Fibroblast of skin of left quadriceps (primary cell): ENCODE measurements at places on chromosomes 7 and 10.

DNA sequence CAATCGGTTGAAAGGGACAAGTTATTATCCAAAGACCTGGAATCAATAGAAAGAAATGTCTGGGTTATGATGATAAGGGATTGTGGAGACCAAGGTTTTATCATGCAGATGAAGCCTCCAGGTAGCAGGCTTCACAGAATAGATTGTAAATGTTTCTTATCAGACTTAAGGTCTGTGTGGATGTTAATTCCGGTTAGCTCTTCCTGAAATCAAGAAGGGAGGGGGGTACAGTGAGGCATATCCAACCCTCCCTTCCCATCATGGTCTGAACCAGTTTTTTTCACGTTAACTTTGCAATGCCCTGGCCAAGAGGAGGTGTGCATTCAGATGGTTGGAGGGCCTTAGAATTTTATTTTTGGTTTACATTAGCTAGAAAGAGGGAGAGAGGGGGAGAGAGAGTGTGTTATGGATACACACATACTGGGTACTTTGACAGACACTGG, 9.8 kb upstream of the LRRC61 start:
- no peak for DNase-seq

GRCh38 chr10:124643330-124644009, 100.7 kb downstream of the FAM53B start:
- DNase-seq: no peak

DNA sequence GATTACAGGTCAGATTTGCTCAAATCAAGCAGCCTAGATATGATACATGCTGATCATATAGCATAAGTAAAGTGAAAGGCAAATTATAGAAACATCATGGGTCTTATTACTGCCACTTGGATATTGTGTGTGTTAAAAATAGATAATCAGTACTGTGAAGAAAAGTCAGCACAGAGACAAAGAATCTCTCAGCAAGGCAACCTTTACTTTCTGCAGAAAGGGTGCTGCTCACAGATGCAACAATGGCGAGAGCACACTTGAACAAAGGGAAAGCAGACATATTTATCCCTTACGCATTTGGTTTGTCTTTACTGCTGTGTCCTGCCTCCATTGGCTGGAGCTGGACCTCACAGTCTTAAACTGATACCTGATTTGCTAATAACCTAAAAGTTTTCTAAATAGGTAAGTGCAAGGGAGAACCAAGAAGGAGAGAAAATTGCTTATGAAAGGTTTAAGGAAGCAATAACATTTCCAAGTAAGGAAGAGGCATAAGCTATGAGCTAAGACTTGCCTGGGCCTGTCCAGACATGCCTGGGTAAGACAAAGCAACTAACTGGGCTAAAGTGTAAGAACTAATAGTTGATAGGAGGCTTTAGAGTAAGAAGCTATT, 1310.8 kb upstream of the LRRTM3 start:
- no peak for DNase-seq

DNA sequence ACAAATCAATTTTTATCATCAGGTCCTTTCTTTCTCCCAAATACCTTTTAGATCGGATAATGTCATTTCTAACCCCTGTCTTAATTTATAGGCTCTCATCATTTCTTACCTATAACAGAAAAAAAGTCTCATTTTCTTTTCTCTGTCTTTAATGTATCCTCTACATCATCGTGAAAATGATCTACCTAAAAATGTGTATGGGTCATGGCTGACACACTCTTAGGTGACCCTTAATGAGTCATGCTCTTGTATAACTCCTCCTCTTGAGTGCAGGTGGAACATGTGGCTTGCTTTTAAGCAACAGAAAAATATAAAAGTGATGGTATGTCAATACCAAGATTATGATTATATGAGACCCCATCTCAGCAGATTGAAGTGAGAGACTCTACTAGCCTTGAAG, 139.4 kb downstream of the SEMA3C start:
- no peak for DNase-seq
